ENCODE measurements at places on chromosomes 13 and 19.

- no peak for DNase-seq
Observed at GRCh38 chr19:48405850-48406249, 12.4 kb downstream of the GRIN2D start.

DNA sequence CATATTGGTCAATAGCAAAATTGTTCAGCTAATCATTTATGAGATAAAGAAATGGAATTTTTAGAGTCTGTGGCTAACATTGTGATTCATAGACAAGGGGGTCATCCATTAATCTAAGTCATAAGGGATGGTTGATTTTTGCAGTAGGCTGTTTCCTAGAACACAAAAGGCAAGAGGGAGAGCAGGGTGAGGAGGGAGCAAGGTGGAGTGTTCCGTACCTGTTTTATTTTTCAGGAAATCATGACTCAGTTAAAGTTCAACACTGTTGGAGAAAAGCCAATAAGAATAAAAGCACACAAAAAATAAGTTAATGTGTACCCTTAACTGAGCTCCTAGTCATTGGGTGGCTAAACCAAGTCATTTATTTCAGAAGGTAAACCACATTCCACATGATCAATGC is 512.4 kb upstream of the ATXN8OS start:
- DNase-seq: no peak

- DNase-seq: no peak
Observed at GRCh38 chr19:2376784-2377519, 16.9 kb downstream of the TMPRSS9 start.

DNA sequence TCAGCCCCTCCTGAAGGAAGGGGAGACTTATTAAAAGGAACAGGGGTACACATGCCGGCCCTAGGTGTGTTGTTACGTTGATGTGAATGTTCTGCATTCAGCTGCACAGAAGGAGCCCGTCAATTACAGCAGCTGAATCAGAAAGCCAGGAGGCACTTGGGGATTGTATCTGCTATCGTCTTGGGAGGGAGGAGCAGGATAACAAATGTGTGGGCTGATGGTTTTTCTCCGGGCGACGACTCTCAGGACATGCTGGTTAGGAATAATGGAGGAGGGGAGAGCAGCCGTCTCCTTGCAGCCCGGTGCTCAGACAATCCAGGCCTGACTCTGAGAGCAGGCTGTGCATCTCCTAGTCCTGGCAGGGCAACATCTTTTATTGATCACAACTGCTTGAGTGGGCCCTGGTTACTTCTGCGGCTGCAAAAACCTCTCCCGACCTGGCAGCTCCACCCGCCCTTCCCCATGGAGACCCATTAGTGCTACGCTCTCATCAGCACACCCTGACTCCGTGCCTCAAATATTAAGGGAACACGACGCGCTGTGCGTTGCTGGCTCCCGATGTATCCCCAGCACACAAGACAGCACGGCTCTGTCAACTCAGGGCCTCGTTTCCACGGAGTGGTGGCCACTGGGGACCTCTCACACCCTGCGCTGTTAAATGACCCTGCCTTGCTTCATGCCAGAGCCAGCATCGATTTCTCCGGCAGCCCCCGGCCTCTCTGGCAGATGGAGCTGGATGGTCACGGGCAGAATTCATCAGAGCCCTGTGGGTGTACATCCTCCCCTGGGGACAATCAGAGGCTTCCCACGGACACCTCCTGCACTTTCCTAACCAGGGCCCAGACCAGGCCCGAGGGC is 25.3 kb downstream of the PEPD start:
- DNase-seq: no peak

DNA sequence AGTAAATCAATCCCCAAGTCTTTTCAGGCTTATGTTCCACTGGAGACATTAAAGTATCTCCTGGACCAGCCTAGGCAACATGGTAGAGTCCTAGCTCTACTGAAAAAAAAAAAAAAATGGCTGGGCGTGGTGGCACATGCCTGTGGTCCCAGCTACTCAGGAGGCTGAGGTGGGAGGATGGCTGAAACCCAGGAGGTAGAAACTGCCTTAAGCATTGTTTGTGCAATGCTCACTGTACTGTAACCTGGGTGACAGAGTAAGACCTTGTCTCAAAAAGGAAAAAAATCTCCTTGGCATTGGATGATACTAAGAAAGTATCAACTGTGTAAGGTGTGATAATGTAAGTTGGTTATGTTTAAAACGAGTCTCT is 8.8 kb downstream of the KLK8 start:
- DNase-seq: no peak
